ENCODE measurements at places on chromosomes 16 and 17.

- DNase-seq: no peak
These were observed 16.3 kb downstream of the RANBP10 start for GRCh38 chr16:67790071-67790470.

GRCh38 chr17:74757502-74757901 is 9.1 kb downstream of the NHERF1 start:
- no peak for DNase-seq

- no peak for DNase-seq
These were observed 53.1 kb downstream of the PRKCA start for GRCh38 chr17:66355510-66355909.

DNA sequence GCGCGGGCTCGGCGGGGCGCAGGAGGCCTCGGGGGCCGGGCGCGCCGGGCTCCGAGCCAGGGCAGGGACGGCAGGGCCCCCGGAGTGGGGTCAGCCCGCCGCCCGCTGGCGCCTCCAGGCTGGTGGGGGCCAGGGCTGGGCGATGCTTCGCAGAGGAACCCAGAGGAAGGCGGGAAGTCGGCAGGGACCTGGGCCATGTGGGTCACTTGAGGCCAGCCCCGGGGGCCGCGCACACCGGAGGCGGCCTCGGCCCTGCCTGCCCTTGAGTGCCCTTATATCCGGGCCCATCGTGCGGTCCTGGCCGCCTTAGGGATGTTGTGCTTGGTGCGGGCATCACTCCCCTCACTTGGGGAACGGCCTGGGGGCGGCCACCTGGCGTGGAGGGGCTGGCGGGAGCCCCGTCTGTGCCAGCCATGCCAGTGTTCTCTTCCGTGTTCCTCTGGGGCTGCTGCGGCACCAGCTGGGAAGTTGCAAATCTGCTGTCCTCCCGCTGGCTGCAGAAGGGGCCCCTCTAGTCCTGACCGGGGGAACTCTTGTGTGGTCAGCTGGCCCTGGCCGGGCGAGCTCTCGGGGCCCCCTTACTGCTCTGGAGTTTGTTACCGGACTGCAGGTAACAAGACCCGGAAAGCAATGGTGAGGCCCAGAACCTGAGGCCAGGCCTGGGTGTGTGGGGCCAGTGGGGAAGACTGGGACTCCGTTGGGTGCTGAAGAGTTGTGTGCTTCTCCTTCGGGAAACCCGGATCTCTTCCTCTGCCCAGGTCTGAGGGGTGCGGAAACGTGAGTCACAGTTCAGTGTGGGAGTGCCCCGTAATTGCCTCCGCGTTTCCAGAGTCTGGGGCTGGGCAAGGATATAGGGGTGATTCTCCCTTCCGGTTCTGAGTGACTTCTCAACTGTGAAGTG is 849 bp downstream of the CAPN15 start:
- peak; percentile 45 for DNase-seq

- no peak for DNase-seq
These were observed 7.7 kb upstream of the ITPRIPL2 start for GRCh38 chr16:19105891-19106624.

- peak; percentile 56 for DNase-seq
These were observed 4.0 kb upstream of the ABCC3 start for GRCh38 chr17:50630524-50631194.

- no peak for DNase-seq
These were observed 82.1 kb upstream of the CNTNAP4 start for GRCh38 chr16:76195056-76195455.

- no peak for DNase-seq
These were observed 7.2 kb downstream of the SPNS3 start for GRCh38 chr17:4440690-4441686.

- DNase-seq: peak; percentile 39
These were observed at the start of gene FN3K for GRCh38 chr17:82734987-82735866. FN3K (plus strand) TSS chr17:82735615; CDS start chr17:82735637, 22 bp downstream.

GRCh38 chr16:24539850-24540601 is 660 bp downstream of the RBBP6 start:
- DNase-seq: no peak

- DNase-seq: no peak
These were observed at the start of gene CDH13 for GRCh38 chr16:82626791-82627261. CDH13 (plus strand) TSS chr16:82626969.

DNA sequence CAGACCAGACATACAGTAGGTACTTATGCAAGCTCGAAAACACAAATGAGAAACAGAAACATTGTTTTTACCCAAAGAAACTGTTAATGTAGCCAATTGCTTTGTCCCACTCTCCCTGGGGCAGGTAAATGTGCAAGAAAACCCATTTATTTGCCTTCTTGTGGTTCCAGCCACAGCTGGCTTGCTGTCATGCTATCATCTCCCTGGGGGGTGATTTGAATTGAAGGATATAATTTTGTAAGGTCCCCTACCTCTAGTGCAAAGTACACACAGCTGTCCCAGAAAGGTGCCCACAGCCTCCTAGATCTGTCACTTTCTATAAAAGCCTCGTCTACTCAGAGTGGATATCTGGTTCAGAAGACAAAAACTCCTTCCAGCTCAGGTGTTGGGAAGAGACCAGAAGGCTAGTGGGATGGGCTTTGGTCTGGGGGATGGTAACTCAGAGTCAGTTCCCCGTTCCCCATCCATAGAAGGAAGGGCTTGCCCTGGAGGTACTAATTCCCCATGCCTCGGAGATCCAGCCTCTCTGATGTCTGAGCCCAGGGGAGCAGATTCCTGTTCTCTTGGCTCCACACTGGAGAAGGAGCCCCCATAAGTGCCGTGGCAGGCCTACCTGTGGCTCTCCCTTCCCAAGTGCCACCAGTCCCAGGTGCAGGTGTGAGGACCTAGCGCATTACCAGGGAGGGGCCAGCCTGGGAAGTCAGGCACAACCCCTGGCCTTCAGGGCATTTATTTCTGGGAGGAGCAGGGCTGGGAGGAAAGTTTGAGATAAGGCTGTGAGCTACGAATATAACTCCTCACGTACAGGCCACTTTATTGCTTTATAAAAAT is 2.4 kb upstream of the PRR15L start:
- DNase-seq: no peak

DNA sequence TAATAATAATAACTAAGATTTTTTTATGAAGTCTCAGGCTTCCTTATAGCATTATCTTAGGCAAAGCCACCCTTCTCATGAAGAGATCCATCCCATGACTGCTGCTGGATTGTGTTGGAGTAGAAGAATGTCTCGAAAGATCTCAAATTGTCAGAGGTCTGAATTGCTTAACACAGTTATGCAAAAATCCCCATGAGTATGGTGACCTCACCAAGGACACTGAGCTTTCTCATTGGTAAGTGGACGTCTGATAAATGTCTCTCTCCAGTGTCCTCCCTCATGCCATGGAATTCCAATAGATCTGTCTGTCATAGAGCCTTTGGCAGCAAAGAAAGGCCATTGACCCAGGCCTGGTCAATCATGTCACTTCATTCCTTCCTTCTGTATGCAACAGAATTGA is 264.5 kb downstream of the CDH11 start:
- DNase-seq: no peak
